ENCODE measurements at places on chromosomes 7 and 10. TPM values are rescaled to one million over a fixed set of nuclear protein-coding genes. Genes with fewer than 3 reads are reported as not detected.

Gene NEUROD6
- total RNA-seq = not detected

Gene MCMBP
- 21.7 TPM for total RNA-seq

Gene RPEL1
- not detected for total RNA-seq

Gene PWWP2B
- total RNA-seq = 12.2 TPM

Gene PLAC9
- 3.9 TPM for total RNA-seq

Gene IL2RA
- 1.7 TPM for total RNA-seq

Data from right lobe of liver (tissue), 6 donors.